ENCODE measurements at places on chromosomes 11 and 22. TPM values are rescaled to one million over a fixed set of nuclear protein-coding genes. Genes with fewer than 3 reads are reported as not detected.

The ABTB2 gene
- total RNA-seq = 3.7 TPM

The MGAT3 gene
- total RNA-seq = 0.40 TPM

The SCGB2A2 gene
- not detected for total RNA-seq

The SCN3B gene
- not detected for total RNA-seq

The ZNF215 gene
- total RNA-seq = 0.99 TPM

The UBQLN3 gene
- total RNA-seq = not detected

The CENATAC gene
- 17.4 TPM for total RNA-seq

The DGAT2 gene
- total RNA-seq = 3.4 TPM

The GLYATL1 gene
- total RNA-seq = not detected

The RBMXL2 gene
- not detected for total RNA-seq

The NAALAD2 gene
- total RNA-seq = not detected

The FGF19 gene
- total RNA-seq = 0.10 TPM

The OR51E2 gene
- not detected for total RNA-seq

The MS4A1 gene
- total RNA-seq = 0.36 TPM

The ENTHD1 gene
- total RNA-seq = 0.81 TPM

The BLID gene
- total RNA-seq = not detected

The MS4A12 gene
- not detected for total RNA-seq

The TMEM132A gene
- 2.3 TPM for total RNA-seq

The KMT5B gene
- total RNA-seq = 18.4 TPM

The CYTH4 gene
- 34.0 TPM for total RNA-seq

The PLEKHB1 gene
- total RNA-seq = 11.4 TPM

The KRTAP5-11 gene
- total RNA-seq = not detected

The PITPNB gene
- total RNA-seq = 78.7 TPM

The VPREB1 gene
- not detected for total RNA-seq

The APBB1 gene
- total RNA-seq = 44.5 TPM

The CDK2AP2 gene
- 53.7 TPM for total RNA-seq

The LRRC10B gene
- total RNA-seq = not detected

The MFRP gene
- not detected for total RNA-seq

The OR56B1 gene
- not detected for total RNA-seq

The SMC1B gene
- 1.3 TPM for total RNA-seq

The PDE2A gene
- total RNA-seq = 0.69 TPM

The TRIM6 gene
- 2.1 TPM for total RNA-seq

The DUSP8 gene
- 2.9 TPM for total RNA-seq

The DERL3 gene
- 7.5 TPM for total RNA-seq

The KLHL35 gene
- 0.17 TPM for total RNA-seq

The SLC22A8 gene
- total RNA-seq = not detected

The APOBEC3A gene
- not detected for total RNA-seq

The TTC38 gene
- total RNA-seq = 7.2 TPM

The SPDYC gene
- total RNA-seq = not detected

Measured in activated naive CD4-positive, alpha-beta T cell treated with anti-CD3 and anti-CD28 coated beads for 36 hours (primary cell).